ENCODE measurements at places on chromosomes 5 and 9. TPM values are rescaled to one million over a fixed set of nuclear protein-coding genes. Genes with fewer than 3 reads are reported as not detected.

MEIKIN gene
- total RNA-seq: not detected

- DNase-seq: no peak
These were observed 148.0 kb downstream of the MEF2C start for GRCh38 chr5:88734983-88735382.

ANKRD34B gene
- total RNA-seq: not detected

DNA sequence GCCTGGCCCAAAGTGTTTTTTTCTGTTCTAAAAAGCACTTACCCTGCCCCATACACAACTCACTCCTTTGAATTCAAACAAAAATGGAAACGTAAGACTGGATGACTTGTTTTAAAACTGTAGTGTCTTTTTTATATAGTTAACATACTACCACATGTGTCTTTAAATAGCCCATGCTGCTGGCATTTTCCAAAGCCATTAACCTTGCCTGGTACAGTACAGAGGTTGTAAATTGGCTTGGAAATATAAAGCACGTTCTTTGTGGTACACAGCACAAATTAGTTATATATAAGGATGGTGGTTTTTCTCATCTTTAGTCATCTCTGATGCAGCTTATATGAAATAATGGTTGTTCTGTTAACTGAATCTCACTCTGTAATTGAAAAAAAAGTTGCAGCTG lies 519.7 kb upstream of the ZNF608 start:
- DNase-seq: no peak

GRCh38 chr9:115164511-115164974 lies 46.6 kb upstream of the TNC start:
- no peak for DNase-seq

DNA sequence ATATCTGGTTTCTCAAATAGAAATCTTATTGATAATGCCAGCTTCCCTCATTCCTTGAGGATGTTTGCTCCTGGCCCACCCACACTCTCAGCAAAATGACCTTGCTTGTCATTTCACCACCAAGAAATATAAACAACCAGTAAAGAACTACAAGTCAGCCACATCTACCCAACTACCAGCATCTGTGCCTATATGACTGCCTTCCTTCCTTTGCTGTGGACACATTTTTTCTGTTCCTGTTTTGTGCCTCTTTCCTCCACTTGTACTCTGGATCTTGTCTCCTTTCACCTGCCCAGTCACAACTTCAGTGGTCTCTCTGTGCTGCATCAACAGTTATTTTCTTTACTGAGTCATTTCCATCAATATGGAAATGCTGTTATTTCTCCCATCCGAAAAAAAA lies 20.3 kb downstream of the KIF2A start:
- DNase-seq: no peak

FOXI1 gene
- total RNA-seq: not detected

CARD9 gene
- 1.6 TPM for total RNA-seq

GRCh38 chr9:21576331-21577189 lies 94.4 kb upstream of the IFNE start:
- no peak for DNase-seq

- DNase-seq: no peak
These were observed 101.4 kb upstream of the STC2 start for GRCh38 chr5:173429489-173430150.

RARS1 gene
- total RNA-seq: 38.1 TPM

GRCh38 chr5:113546703-113547183 lies 33.2 kb downstream of the YTHDC2 start:
- DNase-seq: no peak

GRCh38 chr5:33328818-33329217 lies 111.9 kb upstream of the TARS1 start:
- DNase-seq: no peak

Measured in right lobe of liver (tissue), 6 donors.